Ascending aorta (tissue), 2 donors: ENCODE measurements at places on chromosomes 2 and 18.

- H3K27ac ChIP-seq, result no peak overlapping the region
- no peaks in the 10 kb centered on the region for H3K4me1 ChIP-seq
- H3K36me3 ChIP-seq, result no peaks in the 10 kb centered on the region
- no peak overlapping the region for H3K4me3 ChIP-seq
- H3K27me3 ChIP-seq, result no peaks in the 10 kb centered on the region
These were observed 10.3 kb upstream of the HDAC4 start for GRCh38 chr2:239411117-239411516.

- H3K36me3 ChIP-seq, result no peaks in the 10 kb centered on the region
- DNase-seq, result no peak
- no peak overlapping the region for H3K4me3 ChIP-seq
- H3K27me3 ChIP-seq, result no peaks in the 10 kb centered on the region
These were observed 53.1 kb upstream of the NOSTRIN start for GRCh38 chr2:168749297-168749696.

DNA sequence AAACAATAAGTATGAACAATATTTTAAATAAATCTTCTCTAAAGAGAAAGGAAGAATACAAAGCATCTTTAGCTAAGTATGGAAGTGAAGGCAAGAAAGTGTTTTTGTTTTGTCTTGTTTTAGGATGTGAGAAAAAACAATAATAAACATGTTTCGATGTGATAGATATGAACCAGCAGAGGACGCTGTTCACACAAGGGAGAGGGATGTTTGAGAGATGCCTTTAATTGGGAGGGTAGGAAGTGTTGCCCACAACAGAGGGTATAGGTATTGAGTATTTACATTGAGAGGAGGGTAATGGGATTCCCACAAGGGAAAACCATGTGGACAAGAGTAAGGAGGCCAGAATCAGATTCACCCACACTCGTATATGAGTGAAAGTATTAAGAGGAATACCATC lies 55.1 kb downstream of the CDH19 start:
- H3K27ac ChIP-seq, result no peak overlapping the region
- no peak overlapping the region for H3K4me3 ChIP-seq
- H3K36me3 ChIP-seq, result no peaks in the 10 kb centered on the region
- no peaks in the 10 kb centered on the region for H3K27me3 ChIP-seq
- DNase-seq, result no peak
- no peaks in the 10 kb centered on the region for H3K4me1 ChIP-seq

GRCh38 chr2:223563462-223563861 lies 38.7 kb downstream of the SCG2 start:
- H3K27ac ChIP-seq, result no peak overlapping the region
- H3K36me3 ChIP-seq, result no peaks in the 10 kb centered on the region
- H3K4me3 ChIP-seq, result no peak overlapping the region
- H3K27me3 ChIP-seq, result no peaks in the 10 kb centered on the region
- no peak for DNase-seq
- no peaks in the 10 kb centered on the region for H3K4me1 ChIP-seq

DNA sequence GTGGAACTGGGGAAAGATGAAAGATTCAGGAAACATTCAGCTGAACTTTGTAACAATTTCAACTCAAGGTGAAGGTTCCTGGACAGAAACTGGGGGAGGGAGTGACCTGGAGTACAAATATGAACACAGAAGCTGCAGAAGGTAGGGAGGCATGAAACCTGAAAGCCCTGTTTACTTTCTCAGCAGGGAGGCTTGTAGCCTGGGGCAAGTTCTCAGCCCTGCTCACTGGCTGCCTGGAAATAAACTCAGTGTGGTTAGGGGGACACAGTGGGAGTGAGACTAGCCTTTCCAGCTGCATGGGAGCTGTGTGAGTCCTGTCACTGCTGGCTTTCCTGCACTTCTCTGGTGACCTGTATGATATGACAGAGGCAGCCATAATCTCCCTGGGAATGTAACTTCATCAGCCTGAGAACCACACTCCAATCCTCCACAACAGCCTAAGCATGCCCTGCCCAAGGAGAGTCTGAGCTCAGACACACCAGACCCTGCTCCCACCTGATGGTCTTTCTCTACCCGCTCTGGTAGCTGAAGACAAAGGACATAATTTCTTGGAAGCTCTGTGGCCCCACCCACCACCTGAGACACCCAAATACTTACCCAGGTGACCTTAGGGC lies 77.0 kb downstream of the ZSWIM2 start:
- H3K27ac ChIP-seq, result no peak overlapping the region
- no peak for DNase-seq
- H3K36me3 ChIP-seq, result no peaks in the 10 kb centered on the region
- H3K4me1 ChIP-seq, result no peaks in the 10 kb centered on the region
- no peak overlapping the region for H3K4me3 ChIP-seq
- H3K27me3 ChIP-seq, result no peaks in the 10 kb centered on the region
